ENCODE measurements at places on chromosomes 3 and 15. TPM values are rescaled to one million over a fixed set of nuclear protein-coding genes. Genes with fewer than 3 reads are reported as not detected.
A peak's percentile ranks its signal among the peaks of the same experiment; 100 is the strongest.

DNA sequence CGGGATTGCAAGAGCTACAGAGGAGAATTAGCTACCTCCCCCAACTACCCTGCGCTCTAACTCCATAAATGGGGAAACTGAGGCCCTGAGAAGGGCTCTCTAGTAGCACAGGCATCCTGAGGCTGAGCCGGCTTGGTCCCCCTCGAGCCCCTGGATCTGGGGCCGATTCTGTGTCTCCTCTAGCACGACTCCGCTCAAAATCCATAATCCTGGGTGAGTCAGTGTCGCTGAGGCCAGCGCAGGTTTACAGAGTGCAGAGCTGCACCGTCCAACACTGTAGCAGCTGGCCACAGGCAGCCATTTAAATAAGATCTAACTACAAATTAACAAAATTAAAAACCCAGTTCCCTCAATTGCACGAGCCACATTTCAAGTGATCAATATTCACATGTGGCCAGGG, 10.8 kb downstream of the GATA2 start:
- no peak for DNase-seq

- no peak for DNase-seq
Measured at GRCh38 chr3:42613462-42613861, 13.0 kb downstream of the NKTR start.

DNA sequence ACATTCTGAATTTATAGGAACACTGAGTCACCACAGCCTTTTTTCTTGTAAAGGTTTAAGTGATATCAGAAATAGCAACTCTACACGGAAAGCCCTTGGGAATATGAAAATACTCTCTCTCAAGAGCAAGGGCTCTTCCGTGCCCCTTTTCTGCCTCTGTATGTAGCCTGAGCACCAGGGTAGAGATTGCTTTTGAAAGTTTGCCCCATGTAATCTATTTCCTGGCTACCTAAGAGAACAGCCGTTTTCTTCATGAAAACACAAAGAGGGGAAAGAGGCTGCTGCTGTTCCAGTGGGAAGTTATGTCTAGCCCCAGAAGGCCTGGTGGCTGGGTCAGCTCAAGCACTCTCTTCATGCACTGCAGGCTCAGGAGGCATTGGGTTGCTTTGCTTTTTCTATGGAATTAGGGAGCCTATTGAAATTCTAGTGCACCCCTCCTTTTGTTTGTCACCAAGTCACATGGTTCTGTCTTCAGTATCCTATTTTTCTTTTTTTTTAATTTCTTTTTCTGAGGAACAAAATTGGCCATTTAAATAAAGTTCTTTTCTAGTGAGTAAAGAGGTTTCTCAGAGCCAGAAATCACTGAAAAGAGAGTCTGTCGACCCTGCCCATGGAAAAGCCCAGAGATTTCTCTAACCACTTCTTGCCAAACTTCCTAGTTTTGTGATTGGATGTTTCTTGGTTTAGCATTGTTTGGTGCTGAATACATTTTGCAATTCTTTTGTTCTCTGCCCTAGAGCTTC, 39.5 kb downstream of the TIGIT start:
- DNase-seq: no peak

GRCh38 chr3:21722301-21722700, 28.7 kb downstream of the ZNF385D start:
- DNase-seq: no peak

DNA sequence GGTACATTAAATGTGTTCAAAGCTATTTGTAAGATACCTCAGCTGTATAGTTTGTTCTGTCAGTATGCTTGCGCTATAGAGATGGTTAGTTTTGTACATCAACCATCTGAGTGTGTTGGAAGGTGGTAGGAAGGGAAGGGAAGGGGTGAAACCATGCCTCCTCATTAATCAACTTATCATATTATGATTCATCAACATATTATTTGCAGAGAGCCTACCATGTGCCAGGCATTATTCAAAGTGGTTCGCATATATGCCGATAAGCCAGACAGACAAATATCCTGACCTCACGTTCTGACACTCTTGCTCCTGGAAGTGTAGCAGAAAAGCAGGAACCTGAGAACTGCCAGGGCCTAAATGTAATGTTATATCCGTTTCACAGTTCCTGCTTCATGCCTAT, 248.1 kb upstream of the NR2E3 start:
- no peak for DNase-seq

GRCh38 chr15:59562448-59563186, 49.0 kb upstream of the GCNT3 start:
- DNase-seq: no peak

DNA sequence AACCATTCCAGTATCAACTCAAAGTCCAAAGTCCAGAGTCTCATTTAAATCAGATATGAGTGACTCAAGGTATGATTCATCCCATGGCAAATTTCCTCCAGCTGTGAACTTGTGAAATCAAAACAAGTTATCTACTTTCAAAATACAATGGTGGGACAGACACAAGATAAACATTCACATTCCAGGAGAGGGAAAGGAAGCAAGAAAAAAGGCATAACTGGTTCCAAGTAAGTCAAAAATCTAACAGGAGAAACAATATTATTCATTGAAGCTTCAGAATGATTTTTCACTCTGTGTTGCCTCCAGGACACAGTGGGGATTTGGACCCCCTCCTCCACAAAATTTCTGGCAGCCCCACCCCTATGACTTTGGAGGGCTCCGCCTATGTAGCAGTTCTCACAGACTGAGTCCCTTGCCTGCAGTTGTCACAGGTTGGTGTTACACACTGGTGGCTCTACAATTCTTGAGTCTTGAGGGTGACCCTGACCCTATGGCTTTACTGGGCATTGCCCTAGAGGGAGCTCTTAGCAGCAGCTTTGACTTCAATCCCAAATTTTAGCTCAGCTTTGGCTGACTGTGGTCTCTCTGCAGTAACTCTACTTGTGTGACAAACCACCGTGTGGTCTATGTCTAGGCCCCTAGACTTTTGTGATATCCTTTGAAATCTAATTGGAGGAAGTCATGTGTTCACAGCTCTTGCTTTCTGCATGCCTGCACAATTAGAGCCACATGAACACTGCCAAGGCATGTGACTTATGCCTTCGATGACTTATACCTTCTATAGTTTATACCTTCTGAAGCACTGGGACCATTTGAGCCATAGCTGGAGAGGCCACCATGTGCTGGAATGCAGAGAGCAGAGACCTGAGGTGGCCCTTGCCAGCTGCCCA, 644.2 kb downstream of the GRM7 start:
- no peak for DNase-seq

DNA sequence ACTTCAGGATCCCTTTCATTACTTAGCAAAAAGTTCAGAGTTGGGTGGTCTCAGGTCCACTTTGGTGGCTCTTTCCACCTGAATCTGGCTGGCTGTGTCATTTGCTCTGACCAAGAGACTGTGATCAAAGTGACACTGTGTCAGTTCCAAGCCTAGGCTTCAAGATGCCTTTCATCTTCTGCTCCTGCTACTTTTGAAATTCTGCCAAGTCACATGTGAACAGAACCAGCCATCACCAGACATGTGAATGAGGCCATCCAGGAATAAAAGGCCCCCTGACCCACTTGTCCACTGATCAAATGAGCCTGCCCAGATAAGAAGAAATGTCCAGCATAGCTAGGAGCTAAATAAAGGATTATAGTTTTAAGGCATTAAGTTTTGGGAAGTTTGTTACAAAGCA, 132.2 kb downstream of the OSBPL10 start:
- DNase-seq: no peak

- no peak for DNase-seq
Measured at GRCh38 chr3:193873426-193874201, 262.3 kb upstream of the HES1 start.

GRCh38 chr3:101973163-101973505, 123.8 kb downstream of the NFKBIZ start:
- DNase-seq: no peak

GRCh38 chr3:140863580-140864009, 78.0 kb upstream of the SLC25A36 start:
- DNase-seq: peak; percentile 66

DNA sequence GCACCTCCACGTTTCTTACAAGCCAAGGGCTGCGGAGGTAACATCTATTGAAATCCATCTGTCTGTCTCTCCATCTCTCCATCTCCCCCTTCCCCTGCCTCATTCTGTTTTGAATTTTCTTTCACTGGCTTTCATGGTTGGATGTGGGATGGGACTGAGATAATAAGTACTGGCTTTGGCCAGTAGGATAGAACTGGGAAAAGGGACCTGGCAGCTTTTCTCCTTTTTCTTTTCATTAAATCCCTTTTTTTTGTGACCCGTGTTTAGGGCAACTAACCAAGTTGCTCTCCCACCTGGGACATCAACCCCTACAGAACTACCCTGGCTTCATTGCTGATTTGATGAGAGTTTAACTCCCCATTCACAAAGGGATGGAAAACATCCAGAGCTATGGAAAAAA, 66.8 kb upstream of the ADAMTSL3 start:
- no peak for DNase-seq

DNA sequence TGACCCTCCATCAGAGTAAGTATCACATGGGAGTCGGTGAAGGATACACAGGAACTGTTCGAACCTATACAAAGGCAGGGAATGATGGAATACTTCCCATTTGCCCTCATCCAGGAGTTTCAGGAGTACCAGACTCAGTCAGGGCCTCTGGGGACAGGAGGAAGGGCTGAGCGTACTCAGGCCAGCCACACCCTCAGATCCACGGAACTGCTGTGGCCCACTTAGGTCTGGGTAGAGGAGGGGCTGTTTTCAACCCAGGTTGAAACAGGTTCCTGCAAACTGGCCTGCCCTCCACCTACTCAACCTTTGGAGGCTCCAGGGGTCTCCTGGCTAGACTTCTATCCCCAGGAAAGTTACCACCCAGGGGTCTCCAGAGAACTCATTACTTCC, 6.7 kb upstream of the IGDCC3 start:
- DNase-seq: no peak

- no peak for DNase-seq
Measured at GRCh38 chr15:31275331-31276262, 51.0 kb upstream of the KLF13 start.

GRCh38 chr3:64053581-64053980, 30.3 kb upstream of the PSMD6 start:
- DNase-seq: no peak

- no peak for DNase-seq
Measured at GRCh38 chr15:62844564-62845240, 197.8 kb upstream of the TPM1 start.

DNA sequence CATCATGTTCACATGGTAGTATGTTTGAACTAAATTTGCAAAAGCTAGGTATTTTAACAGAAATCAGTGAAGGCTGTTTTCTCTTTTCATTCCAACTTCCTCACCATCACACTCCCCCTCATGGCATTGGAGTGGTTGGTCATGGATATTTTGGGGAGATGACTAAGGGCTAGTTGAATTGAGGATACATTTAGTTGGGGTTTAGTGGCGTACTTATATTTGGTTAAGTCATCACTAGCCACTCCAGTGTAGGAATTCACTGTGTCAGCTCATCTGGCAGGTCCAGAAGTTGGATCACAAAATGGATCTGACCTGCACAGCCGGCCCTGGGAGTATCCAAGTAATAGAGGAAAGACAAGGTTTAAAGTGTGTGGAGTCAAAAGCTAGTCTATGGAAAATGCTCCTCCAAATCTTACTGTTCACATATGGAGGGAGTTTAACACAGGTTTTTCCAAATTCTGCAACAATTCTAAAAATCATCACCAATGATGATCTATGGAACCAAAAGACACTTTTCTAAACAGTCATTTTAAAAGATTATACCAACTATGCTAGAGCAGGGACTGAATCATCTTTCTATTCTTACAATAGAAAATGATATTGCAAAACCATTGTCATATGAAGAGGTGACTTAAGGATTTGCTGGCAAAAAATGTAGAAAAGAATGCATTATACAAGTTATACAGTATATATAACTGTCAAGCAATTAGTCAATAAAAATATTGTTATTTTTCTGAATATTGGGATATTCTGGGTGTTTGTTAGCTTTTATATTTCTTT, 247.8 kb upstream of the PEX5L start:
- DNase-seq: no peak

DNA sequence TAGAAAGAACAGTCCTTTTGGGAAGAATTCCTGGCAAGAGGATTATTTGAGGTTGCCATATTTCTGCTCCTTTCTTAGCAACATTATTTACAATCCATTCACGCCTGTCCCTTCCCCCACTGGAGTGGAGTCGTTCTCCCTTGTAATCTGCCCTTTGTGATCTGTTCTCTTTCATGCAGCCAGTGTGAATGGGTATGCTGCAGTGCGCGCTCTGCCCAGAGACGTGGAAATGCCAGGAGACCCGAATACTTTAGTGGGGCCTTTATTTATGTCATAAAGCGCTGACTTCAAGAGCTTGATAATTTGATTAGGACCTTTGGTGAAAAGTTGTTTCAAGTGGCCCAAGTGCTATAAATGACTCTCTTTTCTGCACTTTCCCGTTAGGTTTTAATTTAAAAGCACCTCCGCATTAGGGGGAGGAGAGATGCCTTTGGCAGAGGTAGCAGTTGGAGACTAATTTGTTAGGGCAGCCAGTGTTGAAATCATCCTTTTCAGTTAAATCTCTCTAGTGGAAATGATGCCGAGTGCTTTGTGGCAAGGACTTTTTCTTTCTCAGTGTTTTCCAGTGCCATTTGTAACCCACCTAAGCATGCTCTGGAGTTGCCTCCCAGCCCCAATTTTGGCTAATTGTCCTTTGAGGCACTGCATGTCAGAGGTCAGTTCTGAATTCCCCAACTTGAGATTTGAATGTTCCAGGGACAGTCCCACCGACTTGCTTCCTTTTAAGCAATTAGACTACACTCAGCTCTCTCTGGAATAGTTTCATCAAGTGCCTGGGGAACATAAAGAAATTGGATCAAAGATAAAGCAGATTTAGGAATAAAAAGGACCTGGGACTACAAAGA, 52.4 kb downstream of the PSMD6 start:
- no peak for DNase-seq

GRCh38 chr3:55897573-55898224, 410.6 kb upstream of the WNT5A start:
- DNase-seq: no peak

GRCh38 chr3:9682096-9682495, 21.5 kb upstream of the CPNE9 start:
- DNase-seq: no peak

GRCh38 chr3:170338690-170339340, 18.7 kb upstream of the SKIL start:
- DNase-seq: no peak

DNA sequence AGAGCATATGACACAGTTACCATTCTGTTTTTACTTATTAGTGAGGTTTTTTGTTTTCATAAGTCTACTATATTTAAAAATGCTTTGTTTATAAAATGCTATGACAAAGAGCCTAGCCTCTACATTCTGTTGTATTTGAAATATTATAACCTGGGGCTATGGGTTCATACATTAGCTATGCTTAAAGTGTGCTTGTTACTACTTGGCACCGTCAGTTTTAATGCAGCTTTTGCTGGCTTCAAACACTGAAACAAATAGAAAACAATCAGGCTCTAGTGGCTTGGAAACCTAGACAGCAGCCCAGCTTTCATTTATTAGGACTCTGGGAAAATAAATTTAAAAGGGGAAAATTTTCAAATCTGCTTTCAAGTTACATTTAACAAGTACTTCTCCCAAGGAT, 635.9 kb downstream of the CADM2 start:
- no peak for DNase-seq

The UBA3 gene
- total RNA-seq: 100 TPM

The CKMT1A gene
- total RNA-seq: 0.79 TPM

The IL5RA gene
- 0.69 TPM for total RNA-seq

The CFAP100 gene
- total RNA-seq: not detected

The SLC51A gene
- total RNA-seq: not detected

The PPARG gene
- 62.9 TPM for total RNA-seq

The ACTRT3 gene
- 3.3 TPM for total RNA-seq

The TLR9 gene
- total RNA-seq: 0.11 TPM

The IGSF11 gene
- 3.5 TPM for total RNA-seq

The SHC4 gene
- total RNA-seq: 8.8 TPM

The RTP2 gene
- not detected for total RNA-seq

The SCAMP2 gene
- 22.4 TPM for total RNA-seq

The ZNF774 gene
- 3.3 TPM for total RNA-seq

The LRRC31 gene
- not detected for total RNA-seq

All from urinary bladder (tissue), 4 donors.